ENCODE measurements at places on chromosomes 5 and 9. TPM values are rescaled to one million over a fixed set of nuclear protein-coding genes. Genes with fewer than 3 reads are reported as not detected.

- DNase-seq: no peak
Measured at GRCh38 chr5:169791251-169791650, 154.2 kb downstream of the DOCK2 start.

GRCh38 chr9:120561709-120562108 is 18.3 kb downstream of the CDK5RAP2 start:
- no peak for DNase-seq

DNA sequence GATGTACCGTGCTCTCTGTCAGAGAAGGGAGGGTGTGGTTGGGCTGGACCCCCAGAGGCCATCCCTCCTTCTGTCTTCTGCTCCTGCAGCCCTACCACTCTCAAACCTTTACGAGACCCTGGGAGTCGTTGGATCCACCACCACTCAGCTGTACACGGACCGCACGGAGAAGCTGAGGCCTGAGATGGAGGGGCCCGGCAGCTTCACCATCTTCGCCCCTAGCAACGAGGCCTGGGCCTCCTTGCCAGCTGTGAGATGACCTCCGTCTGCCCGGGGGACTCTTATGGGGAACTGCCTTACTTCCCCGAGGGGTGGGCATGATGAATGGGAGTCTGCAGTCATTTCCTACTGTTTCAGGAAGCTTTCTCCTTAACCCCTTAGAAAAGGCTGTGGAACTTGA is 17.5 kb downstream of the TGFBI start:
- no peak for DNase-seq

DNA sequence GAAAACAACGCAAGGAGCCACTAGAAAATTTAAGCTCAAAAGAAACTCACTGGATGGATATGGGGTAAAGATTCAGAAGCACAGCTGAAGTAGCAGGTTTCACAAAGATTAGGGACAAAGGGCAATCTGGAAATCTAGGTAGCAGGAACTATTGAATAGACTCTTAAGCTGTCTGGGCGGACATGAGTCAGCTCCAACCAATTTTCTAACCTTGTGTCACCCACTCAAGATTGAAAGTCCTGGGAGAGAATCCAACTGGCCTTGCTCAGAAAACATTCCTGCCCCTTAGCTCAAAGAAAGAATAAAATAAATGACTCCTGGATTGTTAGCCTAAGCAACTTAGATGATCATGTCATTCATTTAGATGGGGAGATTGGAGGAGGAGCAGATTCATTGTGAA is 69.2 kb downstream of the STK32A start:
- DNase-seq: peak; percentile 89

- no peak for DNase-seq
Measured at GRCh38 chr5:171477666-171478065, 58.2 kb downstream of the FGF18 start.

DNA sequence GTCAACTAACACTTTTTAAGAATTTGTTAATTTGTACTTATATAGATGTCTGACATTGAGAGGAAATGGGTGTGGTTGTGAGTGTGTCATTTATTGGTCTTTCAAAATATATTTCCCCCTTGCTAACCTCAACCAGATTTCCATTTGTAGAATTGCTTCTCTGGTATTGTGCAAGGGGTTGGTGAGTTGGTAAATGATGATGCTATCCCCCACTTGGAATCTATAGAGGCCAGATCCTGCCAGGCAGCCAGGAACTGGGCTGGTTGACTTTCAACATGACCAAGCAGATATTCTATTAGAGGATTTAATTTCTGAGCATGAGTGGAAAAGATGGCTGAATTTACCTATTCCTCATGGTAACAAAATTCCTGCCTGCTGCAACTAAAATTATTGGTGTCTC is 306.6 kb upstream of the KIF2A start:
- peak; percentile 19 for DNase-seq

DNA sequence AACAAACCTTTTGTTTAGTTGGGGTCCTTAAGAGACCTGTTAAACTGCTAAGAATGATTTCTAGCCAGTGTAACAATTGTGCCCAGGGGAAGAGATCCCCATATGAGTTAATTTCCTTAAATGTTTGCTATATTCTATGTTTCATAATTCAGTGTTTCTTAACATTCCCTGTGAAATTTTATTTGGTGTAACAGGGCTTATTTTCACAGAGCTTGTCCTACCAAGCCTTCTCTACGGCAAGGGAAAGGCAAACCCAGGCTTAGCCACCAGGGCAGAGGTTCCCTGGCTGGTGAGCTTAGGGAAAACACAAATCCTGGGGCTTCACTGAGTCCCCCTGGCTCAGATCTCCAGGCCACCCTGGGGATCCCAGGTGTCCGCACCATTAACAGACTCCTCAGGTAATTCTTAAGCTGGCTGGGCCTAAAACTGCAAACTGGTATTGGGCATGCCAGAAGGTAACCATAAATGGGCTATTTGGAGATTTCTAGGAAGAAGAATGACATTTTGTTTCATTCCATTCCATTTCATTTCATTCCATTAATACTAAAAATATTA is 17.0 kb upstream of the LCP2 start:
- DNase-seq: no peak

GRCh38 chr5:80919678-80920196 is 40.4 kb upstream of the RASGRF2 start:
- no peak for DNase-seq

- no peak for DNase-seq
Measured at GRCh38 chr5:1634337-1634661, 110.5 kb upstream of the LPCAT1 start.

- DNase-seq: no peak
Measured at GRCh38 chr9:134179918-134180785, 15.8 kb upstream of the RNU6ATAC start.

DNA sequence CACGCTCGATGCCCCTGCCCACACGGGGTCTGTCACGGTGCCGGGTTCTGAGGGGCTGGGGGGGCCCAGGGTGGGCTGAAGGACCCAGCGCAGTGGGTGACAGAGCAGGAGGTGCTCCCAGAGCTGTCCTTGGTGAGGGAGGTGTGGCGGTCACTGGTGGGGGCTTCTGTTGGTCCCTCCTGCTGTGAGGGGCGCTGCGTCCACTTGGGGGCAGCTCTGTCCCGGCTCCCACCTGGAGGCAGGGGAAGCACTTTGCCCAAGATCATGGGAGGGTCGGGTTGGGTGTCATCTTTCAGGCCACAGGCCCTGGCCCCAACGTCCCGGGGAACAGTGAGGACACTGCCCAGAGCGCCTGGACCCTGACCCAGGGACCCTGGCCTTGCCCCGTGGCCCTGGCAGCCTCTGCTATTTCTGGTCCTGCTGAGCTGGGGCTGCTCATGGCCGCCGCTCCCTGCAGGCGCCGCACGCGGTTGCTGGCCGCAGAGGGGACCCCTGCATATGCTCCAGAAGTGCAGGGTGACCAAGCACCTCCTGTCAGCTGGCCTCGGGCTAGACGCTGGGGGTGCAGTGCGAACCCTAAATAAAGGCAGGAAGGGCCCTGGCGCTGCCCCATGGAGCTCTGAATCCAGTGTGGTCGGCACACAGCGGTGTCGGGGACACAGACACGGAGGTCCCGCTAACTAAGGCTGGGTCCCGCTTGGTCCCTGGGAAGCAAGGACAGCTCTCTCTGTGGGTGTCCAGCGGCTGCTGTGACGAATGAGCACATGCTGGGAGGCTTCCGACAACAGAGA is 11.6 kb upstream of the RNU6ATAC start:
- peak; percentile 42 for DNase-seq

DNA sequence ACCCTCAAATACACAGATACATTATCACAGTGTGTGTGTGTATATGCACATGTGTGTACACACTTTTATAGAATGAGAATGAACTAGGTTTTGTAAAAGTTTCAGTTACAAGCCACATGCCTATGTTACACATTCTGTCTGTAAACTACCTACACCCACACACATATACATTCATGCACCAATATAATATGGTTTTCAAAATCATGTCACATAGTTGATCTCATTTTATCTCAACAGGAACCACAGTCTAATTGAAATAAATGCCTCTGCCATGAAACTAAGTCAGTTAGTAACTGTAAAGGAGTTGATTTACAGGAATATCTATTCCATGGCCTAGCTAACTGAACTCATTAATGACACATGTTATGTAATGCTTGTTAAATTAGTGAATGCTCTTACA is 646.6 kb downstream of the PDE4D start:
- no peak for DNase-seq

DNA sequence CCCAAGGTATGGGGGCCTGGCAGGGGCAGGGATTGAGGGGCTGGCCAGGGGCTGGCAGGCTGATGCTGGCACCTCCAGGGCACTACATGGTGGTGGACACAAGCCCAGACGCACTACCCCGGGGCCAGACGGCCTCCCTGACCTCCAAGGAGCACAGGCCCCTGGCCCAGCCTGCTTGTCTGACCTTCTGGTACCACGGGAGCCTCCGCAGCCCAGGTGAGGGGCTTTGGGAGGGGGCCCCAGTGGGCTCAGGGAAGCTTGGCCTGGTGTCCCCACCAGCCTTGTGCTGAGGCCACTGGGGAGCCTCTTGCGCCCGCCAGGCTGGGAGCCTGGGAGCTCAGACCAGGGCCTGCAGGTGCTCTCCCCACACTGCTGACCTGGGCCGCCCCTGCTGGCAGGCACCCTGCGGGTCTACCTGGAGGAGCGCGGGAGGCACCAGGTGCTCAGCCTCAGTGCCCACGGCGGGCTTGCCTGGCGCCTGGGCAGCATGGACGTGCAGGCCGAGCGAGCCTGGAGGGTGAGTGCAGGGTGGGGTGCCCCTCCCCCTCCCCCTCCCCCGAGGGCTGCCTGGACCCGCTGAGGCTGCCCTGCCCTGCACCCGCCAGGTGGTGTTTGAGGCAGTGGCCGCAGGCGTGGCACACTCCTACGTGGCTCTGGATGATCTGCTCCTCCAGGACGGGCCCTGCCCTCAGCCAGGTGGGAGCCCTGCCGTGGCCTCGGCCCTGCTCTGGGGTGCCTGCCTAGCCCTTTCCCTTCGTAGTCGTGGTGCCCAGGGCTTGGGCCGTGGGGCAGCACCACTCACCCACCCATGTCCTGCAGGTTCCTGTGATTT is 5.7 kb downstream of the MAMDC4 start:
- no peak for DNase-seq

- DNase-seq: peak; percentile 39
Measured at GRCh38 chr9:135369412-135369990, 110.1 kb upstream of the PPP1R26 start.

GRCh38 chr5:40801771-40802562 is 3.8 kb upstream of the PRKAA1 start:
- no peak for DNase-seq

DNA sequence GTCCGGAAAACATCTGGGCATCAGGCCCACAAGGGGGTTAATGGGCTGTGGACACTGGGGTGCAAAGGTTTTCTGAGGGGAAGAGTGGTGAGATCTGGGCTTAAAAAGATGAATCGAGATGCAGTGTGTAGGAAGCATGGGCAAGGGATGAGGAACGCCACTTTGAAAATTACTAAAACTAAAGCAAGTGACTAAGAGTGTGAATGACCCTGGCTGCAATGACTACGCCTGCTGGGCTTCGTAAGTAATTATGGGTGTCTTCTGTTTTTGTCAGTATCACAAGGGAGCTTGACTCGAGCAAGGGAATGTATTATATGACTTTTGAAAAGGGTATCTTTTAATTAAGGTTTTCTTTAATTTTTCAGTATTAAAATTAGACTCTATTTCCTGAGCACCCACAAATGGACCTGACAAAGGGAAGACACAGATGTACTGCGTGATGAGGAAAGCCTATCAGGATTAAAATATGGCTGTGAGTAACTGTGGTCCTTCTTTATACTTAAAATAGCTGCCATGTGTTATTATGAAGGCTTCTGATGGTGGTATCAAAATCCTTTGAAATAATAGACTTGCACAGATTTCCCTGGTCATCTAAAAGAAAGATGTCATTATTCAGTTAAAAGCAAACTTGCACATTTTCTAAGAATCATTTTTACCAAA is 4.2 kb downstream of the CTXN3 start:
- no peak for DNase-seq

- DNase-seq: no peak
Measured at GRCh38 chr5:172717481-172718195, 53.4 kb downstream of the DUSP1 start.

DNA sequence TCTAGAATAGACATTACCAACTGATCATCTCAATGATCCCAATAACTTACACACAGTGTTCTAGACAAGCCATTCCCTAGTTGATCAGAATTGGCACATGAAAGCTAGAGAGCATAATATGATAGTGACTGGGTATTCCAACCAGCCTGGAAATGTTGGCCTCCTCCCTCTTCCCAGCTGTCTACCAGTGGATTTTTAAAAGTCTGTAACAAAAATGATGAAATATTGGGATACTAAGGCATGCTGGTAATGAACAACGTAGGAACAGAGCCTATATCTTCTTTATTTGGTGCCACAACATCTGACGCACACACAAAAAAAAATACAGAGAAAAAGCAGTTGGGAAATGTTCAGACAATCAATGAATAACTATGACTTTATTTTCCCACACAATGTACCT is 34.8 kb downstream of the TRIM32 start:
- DNase-seq: no peak

- no peak for DNase-seq
Measured at GRCh38 chr9:134404376-134405358, 78.4 kb downstream of the RXRA start.

DNA sequence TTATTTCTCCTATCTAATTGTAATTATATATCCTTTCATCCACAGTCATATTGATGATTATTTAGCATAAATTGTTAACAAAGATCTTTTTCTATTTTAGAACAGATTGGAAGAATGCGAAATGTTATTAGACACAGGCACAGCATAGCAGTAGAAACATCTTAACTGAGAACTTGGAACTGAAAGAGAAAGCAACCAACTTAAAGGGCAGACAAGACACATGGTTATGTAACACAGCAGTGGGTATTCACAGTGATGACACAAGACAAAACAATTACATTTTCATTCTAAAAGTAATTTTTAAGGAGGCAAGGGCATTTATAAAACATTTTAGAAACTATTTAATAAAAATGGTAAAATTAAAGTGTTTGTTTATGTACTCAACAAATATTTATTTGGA is 57.7 kb upstream of the MEF2C start:
- peak; percentile 28 for DNase-seq

- DNase-seq: no peak
Measured at GRCh38 chr5:156376751-156377150, 49.8 kb downstream of the SGCD start.

The ECM2 gene
- 5.4 TPM for total RNA-seq

The SPATA31C1 gene
- total RNA-seq: not detected

The GMCL2 gene
- not detected for total RNA-seq

The SPINK1 gene
- total RNA-seq: not detected

The PCDHB8 gene
- total RNA-seq: 2.9 TPM

The IFNK gene
- total RNA-seq: not detected

The TEX53 gene
- not detected for total RNA-seq

The NME5 gene
- total RNA-seq: not detected

The PCDH12 gene
- total RNA-seq: 0.13 TPM

The LSM11 gene
- 2.1 TPM for total RNA-seq

Data from GM23248 (cell line).